ENCODE measurements at places on chromosomes 1 and 21.

DNA sequence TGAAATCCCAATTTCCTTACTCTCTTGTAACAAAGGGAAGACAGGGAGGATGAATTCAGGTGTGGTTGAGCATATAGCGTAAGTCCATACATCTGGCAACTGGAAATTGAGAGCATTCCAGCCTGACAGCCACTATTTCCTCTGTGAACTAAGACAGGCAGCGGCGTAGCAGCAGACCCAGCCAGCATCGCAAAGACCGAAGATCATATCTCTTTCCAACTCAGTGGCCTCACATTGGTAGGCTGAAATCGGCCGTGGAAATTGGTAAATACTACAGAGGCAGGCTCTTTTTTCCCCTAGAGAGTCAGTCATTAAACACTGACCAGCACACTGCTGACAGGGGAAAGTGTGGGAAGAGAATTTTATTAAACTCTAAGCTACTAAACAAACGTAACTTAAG is 43.4 kb downstream of the TARBP1 start:
- no peak for DNase-seq

DNA sequence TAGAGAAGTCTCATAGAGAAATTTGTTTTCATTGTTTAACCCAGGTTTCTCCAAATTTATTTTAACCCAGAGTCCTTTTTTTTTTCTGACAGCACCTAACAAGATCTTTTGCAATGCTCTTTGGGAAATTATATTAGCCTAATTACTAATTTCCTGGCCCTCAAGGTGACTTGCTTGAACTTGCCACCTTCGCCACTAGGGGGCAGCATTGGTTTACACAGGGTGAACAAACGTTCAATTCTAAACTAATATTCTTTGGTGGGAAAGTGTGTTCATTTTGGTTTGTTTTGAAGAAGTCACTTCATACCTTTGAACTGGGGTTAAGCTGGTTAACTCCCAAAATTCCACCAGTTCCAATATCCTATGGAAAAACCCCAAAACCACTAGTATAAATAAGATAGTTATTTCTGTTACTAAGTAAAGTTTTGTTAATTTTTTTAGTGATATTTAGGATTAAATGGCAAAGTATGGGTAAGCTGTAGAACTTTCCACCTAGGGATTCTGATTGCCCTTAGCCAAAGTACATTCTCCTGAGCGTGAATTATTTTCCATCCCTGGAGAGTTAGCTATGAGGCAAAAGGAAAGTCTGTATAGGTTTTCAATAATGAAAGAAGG is 13.0 kb downstream of the CCDC190 start:
- DNase-seq = peak; percentile 65

DNA sequence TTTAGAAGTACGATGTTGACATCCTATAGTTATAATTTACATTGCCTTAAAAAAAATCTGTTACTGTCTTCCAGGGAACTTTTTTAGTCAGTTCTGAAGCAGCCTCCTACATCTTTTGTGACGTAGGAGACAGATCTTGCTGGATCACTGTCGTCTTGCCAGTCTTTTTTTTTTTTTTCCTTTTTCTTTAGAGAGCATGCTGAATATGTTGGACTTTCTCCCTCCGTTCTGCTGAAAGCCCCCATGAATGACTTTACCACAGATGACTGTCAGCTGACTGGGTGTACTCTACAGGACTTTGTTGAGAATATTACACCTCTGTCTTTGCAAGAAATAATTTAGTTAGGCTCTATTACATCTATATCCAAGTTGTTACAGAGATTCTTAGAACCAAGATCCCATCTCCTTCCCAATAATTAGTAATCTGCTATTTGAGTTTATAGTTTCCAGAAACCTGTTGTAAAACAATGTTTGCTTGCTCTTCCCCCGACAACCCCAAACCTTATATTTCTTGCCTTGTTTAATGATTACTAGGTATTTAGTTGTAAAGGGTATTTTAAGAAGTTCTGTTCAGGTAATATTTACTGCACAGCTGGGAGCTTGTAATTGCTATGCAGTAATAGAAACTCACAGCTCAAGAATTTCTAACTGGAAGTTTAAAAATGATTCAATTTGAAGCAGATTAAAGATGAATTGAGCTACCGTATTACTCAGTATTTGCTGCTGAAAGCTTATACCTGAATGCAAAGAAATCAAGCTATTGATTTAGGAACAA is 61.8 kb downstream of the RASAL2 start:
- no peak for DNase-seq

- peak; percentile 85 for DNase-seq
Observed at GRCh38 chr1:201016943-201017827, 6.3 kb downstream of the KIF21B start.

- DNase-seq = no peak
Observed at GRCh38 chr1:78255383-78255782, 209.6 kb downstream of the GIPC2 start.

DNA sequence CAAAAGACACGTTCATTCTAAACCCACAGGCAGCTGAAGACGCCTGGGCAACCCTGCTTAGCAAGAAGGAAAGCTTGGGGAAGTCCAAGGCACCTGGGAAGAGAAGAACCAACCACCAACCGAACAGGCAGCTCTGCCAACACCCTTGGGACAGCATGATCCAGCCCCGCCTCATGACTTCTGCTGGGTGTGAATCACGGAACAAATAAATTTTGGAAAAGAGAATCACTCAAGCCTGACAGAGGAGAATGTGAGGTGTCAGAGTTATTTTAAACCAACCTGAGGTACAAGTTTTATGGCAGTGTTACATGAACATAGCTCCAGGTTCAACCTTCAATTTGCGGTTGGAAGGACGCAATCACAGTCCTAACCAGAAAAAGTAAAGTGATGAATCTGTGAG is 10.0 kb upstream of the PADI4 start:
- DNase-seq = no peak

DNA sequence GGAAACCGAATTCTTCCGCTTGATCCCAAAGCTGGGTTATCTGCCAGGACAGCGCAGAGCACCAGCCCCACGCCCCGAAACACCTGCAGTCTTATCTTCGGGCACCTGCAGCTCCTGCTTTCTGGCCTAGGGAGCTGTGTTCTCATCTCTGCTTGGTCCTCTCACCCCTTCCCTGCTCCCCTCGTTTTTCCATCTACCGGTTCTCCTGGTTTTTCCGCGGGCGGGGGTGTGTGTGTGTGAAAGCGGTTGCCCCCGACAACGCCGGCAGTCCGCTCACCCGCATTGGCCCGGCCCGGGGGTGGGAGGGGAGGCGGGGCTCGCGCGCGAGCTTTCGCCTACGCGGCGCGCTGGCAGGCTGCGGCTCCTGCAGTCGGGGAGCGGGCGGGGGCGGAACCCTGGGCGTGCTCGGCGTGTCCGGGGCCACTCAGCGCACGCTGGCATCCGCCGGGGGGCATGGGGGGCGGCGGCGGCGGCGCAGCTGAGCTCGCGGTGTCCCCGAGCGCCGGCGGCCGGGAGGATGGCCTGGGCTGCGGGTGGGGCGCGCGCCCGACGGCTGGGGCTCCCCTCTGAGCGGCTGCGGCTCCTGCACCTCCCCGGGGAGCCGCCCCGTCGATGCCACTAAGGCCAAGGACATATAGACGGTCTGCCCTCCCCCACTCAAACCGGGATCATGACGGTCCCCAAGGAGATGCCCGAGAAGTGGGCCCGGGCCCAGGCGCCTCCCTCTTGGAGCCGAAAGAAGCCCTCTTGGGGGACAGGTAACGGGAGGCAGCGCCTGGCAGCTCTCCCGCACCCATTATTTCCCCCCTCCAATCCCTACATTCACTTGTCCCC is 3.2 kb downstream of the ATP8B2 start:
- DNase-seq = no peak

- no peak for DNase-seq
Observed at GRCh38 chr1:228147768-228148167, 2.0 kb upstream of the GJC2 start.

- no peak for DNase-seq
Observed at GRCh38 chr21:34504595-34504994, 7.4 kb downstream of the KCNE1 start.

DNA sequence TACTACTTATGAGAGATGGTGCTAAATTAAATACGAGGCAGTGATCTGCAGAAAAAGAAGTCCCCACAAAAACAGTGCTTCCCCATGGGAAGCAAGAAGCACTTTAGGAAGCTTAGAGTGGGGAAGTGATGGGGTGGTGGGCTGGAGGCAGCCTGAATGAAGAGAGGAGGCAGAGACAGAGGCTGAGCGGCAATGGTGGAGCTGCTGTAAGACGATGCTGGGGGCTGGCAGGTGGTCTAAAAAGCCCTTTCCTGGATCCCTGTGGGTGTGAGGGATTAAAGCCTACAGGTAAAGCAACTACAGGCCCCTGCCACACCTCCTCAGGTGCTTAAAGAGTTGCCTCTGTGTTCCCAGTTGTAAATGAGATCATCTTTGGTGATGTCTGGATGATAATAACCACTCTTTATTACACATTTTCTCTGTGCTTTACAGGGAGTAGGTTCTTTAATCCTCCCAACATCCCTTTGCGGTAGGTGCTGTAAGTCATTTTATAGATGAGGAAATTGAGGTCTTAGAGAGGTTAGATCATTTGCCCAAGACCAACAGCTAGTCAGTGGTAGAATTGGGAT is 39.2 kb downstream of the CNN3 start:
- DNase-seq = no peak

- peak; percentile 53 for DNase-seq
Observed at GRCh38 chr1:203504400-203505250, 10.7 kb downstream of the OPTC start.

DNA sequence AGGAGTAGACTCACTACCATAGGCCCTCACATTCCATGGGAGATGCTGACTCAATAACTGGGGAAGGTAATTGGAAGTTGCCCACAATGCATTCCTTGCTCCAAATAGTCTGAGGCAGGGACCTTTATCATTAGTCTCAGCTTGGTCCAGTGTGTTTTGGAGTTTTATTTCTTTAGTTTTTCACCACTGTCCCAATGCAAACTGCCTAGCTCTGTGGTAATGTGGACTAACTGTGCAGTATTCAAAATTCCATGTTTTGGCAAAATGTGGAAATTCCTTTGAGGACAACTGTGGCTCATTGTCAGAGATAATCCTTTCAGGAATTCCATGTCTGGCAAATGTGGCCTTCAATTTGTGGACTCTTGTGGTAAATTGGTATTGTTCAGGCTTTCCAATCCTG is 78.1 kb upstream of the PAPPA2 start:
- no peak for DNase-seq

Data from NCI-H524 (cell line).